Ammon's horn (tissue), 1 donor: ENCODE measurements at places on chromosomes 7 and 10.

GRCh38 chr7:132112106-132112505 is 464.2 kb downstream of the PLXNA4 start:
- no peak for DNase-seq

DNA sequence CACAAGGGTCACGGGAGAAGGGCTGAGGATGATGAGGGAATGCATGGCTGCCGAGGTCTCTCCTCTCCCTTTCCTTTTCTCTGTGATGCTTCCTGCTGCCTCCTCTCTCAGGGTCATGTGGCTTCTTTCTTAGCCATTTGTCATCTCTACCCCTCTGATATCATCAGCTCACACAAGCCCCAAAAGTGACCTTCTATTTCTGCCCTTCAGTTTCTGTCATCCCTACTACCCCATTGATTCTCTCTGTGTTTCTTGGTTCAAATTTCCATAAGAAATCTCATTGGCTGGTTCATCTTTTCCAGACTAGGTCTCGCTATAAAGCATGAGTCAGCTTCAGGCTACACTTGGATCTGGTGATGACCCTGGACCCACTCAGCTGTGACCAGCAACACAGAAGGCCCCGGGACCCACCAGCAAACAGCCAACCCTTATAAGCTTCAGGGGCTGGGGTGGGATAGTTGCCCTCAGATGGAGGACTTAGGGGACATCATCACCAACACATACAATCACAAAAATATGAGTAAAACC is 284.3 kb downstream of the SKAP2 start:
- DNase-seq: no peak

GRCh38 chr7:372546-372931 is 82.6 kb downstream of the FOXL3 start:
- no peak for DNase-seq

- no peak for DNase-seq
These were observed 857 bp upstream of the FOXP2 start for GRCh38 chr7:114413761-114414155.

DNA sequence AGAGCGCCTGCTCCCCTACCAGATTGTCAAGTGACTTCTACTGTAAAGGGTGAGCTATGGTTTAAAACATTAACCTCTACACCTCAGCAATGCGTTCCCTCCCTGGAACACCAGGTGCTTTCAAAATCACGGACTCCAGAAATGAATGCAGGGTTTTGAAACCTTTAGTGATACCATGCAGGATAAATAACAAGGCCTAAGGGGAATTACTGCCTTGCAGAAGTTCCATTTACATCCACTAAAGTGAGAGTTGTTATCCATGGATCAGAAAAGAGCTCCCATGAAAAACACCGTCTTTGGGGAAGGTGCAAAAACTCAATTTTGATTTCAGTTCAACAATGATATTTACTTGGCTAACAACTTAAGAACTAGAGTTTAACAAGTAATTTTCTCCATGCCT is 4.0 kb downstream of the FZD8 start:
- DNase-seq: no peak
